ENCODE measurements at places on chromosomes 5 and 9.
A peak's percentile ranks its signal among the peaks of the same experiment; 100 is the strongest.

DNA sequence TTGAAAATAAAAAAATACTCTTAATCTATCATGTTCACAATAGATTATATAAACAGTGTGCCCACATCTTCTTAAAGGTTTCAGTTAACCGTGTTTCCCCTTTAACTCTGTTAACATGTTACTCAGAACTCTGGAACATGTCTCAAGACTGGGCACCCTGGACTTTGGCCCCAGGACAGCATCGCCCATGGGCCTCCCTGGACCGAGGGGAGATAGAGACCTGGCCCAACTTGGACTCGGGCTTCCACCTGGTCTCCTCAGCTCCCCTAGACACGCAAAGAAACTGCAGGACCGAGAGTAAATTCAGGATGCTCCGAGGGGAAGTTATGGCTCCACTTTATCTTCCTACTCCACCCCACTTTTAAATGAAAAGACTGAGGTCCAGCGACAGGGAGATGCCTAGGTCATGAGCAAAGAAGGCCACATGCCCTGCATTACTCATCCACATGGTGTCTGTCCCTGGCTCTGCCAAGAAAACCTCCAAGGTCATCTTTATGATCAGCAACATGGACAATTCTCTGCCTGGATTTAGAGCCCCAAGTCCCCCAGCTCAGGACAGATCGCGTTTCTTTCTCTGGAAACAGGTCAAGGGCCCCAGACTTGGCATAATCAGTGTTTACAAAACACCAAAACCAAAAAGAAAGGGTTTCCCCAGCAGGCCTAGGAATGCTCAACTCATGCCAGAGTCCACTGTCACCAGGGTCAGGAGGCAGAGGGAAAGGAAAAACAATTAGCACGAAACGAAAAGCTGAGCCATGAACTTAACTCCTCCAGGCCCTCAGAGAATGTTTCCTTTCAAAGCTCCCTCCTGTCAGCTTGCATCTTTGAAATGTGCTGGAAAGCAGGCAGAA is 17.4 kb downstream of the GPX3 start:
- DNase-seq = no peak

DNA sequence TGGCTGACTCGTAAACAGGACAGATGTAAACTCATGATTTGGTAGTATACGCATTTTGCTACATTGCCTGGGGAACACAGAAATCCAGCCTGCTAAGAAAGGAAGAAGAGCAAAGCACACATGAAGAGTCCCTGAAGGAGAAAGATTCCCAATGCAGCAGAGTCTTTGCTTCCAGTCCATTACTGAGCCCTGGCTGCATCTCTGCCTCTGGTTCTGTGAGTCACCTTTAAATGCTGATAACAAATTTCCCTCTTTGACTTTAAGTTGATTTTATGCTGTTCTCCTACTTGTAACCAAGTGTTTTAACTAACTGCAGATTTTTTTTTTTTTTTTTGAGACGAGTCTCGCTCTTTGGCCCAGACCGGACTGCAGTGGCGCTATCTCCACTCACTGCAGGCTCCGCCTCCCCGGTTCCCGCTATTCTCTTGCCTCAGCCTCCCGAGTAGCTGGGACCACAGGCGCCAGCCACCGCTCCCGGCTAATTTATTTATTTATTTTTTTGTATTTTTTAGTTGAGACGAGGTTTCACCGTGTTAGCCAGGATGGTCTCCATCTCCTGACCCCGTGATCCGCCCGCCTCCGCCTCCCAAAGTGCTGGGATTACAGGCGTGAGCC is 8.5 kb upstream of the PRXL2C start:
- DNase-seq = no peak

DNA sequence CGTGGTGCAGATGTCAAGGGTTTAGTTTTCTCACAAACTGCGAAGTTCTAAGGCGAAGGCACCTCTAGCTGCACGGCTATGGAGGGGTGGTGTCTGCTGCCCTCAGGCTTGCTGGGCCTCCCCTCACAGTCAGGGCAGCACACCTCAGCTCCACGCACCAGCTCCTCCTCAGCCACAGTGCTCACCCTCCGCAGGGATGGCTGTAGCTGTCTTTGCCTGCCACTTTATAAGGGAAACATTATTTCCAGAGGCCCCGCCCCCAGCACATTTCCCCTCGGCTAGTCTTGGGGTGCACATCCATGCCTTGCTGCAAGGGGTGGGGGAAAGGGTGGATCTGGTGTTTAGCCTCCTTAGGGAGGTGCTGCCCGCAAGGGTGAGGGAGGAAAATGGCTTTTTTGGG is 154.6 kb downstream of the TRIO start:
- DNase-seq = no peak

- no peak for DNase-seq
Measured at GRCh38 chr5:119397518-119398380, 41.9 kb downstream of the TNFAIP8 start.

DNA sequence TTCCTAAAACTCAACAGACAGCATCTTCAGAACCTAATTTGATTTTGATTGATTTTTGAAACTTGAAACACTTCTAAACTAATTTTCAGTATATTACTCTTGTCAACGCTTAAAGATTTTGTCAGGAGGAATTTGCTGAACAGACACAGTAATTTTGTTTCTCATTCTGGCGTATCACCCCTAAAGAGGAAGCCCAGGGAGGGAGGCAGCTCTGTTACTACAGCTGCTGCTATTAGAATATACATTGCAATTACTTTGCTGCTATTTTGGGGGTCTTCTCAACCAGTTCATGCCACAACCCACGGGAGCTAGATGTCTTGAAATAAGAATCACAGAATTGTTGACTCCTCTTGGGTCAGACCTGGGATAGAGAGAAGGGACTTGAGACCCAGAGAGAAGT is 122.6 kb downstream of the TLR4 start:
- DNase-seq = no peak

GRCh38 chr9:128203707-128204551 is 750 bp downstream of the DNM1 start:
- DNase-seq = no peak

GRCh38 chr9:3793971-3794383 is 268.2 kb upstream of the RFX3 start:
- DNase-seq = no peak

DNA sequence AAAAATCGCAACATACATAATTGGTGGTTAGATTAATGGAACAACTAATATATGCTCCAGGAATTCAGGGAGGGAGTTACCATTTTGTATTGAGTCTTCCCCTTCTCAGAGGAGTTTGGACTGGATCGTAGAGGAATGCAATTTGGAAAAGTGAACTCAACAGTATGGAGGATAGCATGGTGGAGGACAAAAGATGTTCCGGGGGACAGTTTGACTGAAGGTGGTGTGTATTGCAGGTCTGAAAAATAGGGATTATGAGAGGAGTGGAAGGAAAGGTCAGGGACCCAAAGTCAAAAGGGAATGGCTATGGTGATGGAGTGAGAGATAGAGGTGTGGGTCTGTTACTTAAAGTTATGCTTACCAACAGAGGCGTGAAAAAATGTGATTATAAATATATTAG is 1.5 kb downstream of the DNAJC21 start:
- DNase-seq = no peak

DNA sequence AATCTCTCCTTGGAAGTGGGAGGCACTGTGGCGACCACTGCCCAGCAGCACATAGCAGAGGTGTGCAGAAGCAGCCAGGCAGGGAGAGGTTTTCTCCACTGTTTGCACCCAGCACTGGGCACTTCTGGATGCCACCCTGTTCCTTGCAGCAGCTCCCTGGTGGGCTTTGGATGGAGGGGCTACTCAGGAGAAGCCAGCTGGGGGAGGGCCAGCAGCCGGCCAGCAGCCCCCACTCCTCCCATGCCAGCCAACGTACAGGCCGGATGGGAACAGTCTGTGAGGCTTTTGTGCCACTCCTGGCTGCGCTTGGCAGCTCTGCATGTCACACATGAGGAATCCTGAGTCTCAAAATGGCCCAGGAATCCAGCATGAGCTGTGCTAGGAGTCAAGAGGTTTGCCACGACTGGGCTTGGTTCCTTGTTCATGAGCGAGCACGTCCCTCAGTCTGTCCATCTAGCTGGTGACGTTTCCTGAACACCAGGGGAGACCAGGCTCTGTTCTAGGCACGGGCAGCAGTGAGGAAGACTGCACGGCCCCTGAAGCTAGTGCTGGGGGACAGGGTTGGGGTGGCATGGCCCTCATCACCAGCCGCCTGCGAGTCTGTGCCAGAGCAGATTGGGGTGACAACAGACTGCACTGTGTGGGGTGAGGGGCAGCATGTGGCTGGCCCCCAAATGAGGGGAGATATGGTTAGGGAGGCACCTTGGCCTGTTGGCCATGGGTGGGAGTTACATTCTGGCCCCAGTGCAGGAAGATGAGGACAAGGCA is 10.1 kb downstream of the PHF2 start:
- DNase-seq = peak; percentile 35

GRCh38 chr9:99677281-99677680 is 144.4 kb upstream of the NR4A3 start:
- DNase-seq = no peak

GRCh38 chr5:5301176-5301575 is 121.3 kb upstream of the ICE1 start:
- no peak for DNase-seq

Data from mesothelial cell of epicardium (in vitro differentiated cells).